ENCODE measurements at places on chromosomes 16 and 17.

DNA sequence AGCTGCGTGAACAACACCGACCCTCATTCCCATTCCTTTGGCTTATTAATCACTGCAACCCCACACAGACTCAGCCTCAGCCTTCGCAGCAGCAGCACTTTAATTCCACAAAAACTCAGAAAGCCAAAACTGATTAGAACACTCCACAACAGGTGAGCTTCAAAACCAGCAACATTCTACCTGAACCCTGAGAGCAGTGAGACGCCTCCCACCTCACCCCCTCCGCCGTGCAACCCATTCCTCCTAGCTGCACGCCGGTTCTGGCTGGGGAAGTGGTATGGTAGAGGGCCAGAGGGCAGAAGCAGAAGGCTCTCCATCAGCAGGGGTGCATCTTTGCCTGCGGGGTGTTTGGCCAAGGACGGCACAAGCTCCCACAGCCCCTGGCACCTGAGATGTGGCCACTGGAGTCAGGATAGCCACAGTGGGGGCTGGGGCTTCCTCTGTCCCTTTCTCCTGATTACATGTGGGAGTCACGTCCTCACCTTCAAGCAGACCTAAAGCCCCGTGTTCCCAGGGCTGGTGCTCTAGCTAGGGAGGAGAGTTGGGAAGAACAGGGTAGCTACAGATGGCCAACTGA is 1.6 kb downstream of the BORCS6 start:
- no peak for DNase-seq

GRCh38 chr16:66511602-66512271 is 38.2 kb downstream of the TK2 start:
- peak; percentile 71 for DNase-seq

DNA sequence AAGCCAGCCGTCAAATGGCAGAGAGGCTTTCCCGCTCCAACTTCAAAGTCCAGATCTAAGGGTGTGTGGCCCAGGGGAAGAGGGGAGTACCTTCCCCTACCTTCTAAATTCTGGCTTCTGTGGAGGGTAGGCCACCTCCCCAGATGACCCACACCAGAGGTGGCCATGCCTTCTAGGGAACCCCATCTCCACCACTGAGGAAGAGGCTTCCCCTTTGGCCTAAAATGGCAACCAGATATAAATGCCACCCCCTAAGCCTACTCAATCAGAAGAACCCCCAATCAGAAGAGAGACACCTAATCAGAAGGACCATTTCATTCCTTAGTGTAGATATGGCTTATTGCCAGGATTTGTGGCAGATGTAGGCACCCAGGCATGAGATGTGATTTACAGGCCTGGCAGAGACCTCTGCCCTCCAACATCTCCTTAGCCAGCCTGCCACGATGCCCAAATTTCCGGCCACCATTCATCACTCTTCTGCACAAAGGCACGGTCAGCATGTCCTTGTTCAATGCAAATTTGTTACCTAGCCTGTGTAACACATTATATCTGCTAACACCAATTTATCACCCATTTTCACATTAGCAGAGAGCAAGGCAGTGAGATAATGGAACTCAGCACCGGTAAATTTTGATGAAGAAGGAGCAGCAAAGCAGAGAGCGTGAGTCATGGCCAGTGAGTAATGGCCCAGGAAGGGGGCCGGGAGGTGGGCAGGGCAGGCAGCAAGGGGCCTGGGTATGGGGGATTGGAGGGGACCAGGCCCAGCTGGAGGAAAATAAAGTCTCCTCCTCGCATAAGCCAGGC is 1.2 kb upstream of the MGAT5B start:
- no peak for DNase-seq

GRCh38 chr16:67528222-67528869 is at the start of gene RIPOR1:
Gene RIPOR1, plus strand, starts transcription at chr16:67528829. Its CDS starts 9,618 bp downstream, at chr16:67538447.
- no peak for DNase-seq

DNA sequence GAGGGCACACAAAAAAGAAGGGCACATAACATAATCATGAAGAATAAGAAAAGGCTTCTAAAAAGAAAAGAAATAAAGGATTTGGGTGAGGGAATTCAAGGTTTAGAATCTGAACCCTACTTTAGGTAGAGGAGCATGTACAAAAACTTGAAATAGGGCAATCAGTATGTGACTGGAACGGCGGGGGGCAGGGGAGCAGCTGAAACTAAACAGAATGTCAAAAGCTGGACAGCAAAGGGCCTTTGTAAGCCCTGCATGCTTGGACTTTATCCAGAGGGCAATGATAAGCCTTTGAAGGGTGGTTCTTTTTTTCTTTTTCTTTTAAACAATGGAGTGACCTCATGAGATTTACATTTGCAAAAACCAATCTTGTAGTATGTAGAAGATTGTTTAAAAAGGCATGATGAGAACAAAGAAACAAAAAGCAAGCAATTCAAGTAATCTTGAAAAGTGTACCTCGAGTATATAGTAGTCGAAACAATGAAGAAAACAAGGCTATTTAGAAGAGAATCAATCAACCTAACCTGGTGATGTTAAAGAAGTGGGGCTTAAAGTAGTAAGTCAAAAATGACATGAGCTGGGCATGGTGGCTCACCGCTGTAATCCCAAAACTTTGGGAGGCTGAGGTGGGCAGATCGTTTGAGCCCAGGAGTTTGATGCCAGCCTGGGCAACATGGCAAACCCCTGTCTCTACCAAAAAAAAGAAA is 46.7 kb upstream of the ANKFY1 start:
- DNase-seq = no peak

DNA sequence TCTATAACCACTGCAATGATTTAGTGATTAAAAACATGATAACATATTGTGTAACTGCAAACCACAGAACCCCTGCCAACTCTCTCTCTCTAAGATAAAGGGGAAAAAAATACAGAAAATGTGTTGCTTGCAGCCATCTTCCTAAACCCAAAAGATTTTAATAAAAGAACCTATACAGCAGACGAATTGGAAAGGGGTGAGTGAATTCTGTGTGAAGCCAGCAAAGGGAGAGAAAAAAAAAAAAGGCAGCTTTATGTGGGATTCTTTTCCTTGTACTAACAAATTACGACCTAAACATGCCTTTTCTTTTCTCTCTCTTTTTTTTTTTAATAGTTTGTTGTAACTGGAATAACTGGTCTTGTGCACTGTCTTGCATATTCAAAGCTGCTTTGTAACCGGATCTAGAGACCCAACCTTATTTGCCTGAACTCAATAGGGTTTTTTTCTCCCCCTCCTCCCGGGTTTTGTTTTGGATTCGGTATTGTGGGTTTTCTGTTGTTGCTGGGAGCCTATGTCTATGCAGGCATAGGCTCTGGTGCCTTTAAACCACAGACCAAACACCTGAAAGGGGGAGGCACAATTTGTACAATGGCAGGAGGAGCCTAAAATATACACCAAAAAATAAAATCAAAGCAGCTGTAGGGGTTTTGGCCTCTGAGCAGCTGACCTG is 7.0 kb upstream of the ZFHX3 start:
- no peak for DNase-seq

GRCh38 chr17:61425682-61426481 is 26.2 kb downstream of the TBX2 start:
- no peak for DNase-seq

DNA sequence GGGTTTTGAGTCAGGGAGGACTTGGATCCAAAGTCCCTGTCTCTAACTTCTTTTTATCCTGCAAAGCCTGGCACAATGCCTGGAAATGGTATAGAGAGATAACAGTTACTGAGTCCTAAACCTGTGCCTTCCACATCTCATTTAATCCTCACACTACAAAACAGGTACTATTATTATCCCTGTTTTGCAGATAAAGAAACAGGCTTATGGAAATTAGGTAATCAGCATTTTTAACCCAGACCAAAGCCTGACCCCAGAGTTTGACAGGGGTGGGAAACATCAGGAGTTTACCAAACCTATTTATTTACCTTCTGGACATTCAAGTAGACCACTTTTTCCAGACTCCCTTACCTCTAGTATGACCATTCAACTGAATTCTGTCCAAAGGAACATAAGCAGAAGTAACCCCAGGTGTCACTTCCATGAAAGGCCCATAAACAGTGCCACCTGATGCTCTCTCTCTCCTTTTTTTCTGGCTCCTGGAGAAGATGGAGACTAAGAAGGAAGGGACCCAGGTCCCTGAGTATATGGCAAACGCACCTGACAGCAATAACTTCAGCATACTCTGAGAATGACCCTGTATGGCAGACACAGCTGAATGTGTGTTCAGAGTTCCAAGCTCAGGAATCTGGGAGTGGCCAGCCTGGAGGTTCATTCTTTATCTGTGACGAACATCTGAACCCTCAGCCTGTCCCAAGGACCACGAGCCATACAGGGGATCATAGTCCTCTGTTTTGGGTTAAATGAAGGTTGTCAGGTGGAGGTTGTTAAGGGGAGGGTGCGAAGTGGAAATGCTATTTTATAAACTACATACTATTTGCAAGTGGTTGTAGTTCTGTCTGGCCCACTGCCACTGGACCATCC is 62.7 kb downstream of the HLF start:
- no peak for DNase-seq

- DNase-seq = peak; percentile 6
Observed at GRCh38 chr17:16941072-16942036, 30.6 kb downstream of the TNFRSF13B start.

GRCh38 chr17:50218071-50218759 is 16.8 kb upstream of the COL1A1 start:
- no peak for DNase-seq

GRCh38 chr17:48678141-48678971 is 44.0 kb downstream of the PRAC1 start:
- no peak for DNase-seq

DNA sequence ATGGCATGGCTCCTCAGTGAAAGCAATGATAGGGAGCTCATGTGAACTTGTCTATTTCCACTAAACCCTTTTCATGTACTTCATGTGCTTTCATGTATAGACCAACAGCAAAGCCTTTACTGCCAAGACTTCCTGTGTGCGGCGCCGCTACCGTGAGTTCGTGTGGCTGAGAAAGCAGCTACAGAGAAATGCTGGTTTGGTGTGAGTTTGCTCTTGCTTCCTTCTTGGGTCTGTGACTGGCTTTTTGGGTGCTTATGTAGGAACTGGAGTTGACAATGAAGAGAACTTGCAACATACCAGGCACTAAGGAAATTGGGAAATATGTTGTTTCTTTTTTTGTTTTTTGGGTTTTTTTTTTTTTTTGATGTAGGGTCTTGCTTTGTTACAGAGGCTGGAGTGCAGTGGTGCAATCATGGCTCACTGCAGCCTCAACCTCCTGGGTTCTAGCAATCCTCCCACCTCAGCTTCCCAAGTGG is 5.7 kb downstream of the SNX11 start:
- DNase-seq = no peak

GRCh38 chr16:50681021-50681885 is at the start of gene SNX20:
Gene SNX20, minus strand, starts transcription at chr16:50681312. Its CDS starts 3,786 bp downstream, at chr16:50677526.
- no peak for DNase-seq

GRCh38 chr16:50390914-50391716 is 22.3 kb upstream of the BRD7 start:
- no peak for DNase-seq

DNA sequence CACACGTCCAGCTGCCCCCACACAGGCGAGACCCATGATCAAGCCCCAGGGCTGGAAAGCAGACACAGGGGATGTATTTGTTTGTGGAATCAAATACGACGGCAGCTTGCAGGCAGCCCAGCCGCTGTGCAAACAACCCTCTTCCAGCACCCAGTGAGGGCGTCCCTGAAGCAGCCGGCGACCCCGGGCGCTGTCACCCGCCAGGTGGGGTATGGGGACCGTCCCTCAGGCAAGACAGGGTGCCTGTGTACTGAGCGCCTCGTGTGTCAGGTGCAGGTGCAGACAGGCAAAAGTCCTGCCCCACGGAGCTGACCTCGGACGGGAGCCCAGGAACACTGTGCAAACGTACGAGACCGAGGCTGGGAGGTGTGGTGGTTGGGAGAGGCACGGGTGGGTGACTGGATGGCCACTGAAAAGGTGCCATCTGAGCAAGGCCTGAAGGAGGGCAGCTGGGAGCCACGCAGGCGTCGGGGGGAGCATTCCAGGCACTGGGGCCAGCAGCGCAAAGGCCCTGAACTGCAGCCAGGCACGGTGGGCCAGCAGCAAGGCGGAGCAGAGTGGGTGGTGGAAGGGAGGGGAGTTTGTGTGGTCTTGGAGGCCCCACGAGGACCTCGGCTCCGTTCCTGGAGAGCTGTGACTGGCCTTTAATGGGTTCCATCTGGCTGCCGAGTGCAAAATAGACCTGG is 48.5 kb downstream of the CBFA2T3 start:
- DNase-seq = no peak

DNA sequence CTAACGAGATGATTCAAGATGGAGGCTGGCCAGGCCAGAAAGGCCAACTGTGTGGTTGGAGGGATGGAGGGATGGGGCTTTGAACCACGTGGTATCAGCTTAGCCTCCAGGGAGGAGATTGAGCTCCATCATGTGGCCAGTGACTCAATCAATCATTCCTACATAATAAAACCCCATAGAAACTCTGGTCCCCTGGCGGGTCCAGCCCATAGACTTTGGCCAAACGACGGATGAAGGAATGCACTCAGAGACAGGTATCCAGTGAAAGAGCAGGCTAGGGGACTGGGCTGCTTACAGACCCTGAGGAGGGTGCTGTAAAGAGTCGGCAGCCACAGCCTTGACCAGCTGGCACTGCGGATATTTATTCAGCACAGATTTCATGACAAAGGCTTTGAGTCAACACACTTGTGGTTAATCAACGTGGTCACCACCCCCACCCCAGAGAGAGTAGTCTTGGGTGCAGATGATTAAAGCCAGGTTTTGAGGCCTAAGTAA is 308.7 kb upstream of the TNRC6C start:
- no peak for DNase-seq

GRCh38 chr17:8799570-8800212 is 526 bp upstream of the MFSD6L start:
- no peak for DNase-seq

- DNase-seq = no peak
Observed at GRCh38 chr16:49287572-49287971, 5.9 kb upstream of the CBLN1 start.

- no peak for DNase-seq
Observed at GRCh38 chr17:4559966-4560365, 411 bp downstream of the GGT6 start.

GRCh38 chr17:56886288-56886731 is 27.5 kb downstream of the TRIM25 start:
- DNase-seq = no peak

DNA sequence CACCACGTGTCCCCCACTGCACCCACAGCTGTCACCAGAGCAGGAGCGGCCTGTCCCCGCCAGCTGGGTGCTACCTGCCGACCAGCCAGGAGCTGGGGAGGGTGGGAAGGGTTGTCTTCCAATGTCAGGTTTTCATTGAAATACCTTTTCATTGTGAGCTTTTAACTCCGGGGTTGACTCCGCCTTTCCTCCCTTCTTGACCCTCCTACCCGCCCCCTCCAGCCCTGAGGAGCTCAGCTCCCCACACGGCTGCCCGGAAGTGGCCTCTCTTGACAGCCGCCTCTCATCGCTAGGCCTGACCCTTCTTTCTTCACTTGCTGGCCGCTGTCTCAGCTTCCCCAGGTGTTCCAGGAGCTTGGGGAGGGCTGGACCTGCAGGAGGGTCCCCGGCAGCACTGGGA is 21.2 kb upstream of the GNG13 start:
- DNase-seq = no peak
